ENCODE measurements at places on chromosomes 13 and 19. TPM values are rescaled to one million over a fixed set of nuclear protein-coding genes. Genes with fewer than 3 reads are reported as not detected.

DNA sequence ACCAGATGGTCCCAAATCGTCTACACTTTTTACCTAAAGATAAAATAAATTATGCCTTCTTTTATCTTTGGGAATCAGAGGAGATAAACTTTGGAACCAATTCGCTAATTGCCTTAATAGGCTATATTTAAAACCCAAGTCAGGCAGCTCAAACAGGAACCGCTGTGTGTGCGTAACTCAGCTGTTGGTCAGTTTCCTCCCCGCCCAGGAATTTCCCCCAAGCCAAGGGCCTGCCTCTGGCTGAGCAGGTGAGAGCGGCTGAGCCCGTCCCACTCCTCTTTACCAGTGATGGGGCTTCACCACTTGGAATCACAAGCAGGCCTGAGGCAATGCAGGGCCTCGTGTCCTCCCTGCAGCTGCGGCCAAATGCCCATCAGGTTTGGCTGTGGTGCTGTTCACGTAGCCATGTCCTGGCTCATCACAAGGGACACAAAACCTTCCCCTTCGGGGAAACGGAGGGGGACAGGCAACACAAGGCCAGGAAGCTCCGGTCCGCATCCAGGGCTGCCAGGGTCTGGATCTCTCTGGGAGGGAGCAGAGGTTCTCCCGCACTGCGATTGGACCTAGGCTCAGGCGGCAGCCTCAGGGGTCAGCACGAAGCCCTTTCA lies 503 bp upstream of the SLC7A9 start:
- DNase-seq, result peak; percentile 80

DNA sequence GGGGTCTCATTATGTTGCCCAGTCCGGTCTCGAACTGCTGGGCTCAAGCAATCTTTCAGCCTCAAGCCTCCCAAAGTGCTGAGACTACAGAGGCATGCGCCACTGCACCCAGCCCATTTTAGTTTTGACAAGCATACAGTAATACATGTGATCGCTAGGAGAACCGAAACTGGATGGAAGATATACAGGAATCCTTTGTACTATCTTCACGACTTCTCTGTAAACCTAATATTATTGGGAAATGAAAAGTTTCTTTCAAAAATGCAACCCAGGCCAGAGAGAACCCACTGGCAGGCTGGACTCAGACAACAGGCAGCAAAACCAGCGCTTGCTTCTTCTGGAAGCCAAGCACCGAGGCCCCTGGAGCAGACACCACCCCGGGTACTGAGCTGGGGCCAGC lies 9.4 kb downstream of the C19orf12 start:
- no peak for DNase-seq

- DNase-seq, result peak; percentile 62
Observed at GRCh38 chr19:47228168-47228936, 2.6 kb downstream of the BBC3 start.

METTL21C gene
- total RNA-seq, result not detected
